Inflammatory macrophage (primary cell): ENCODE measurements at places on chromosomes 4 and X.

DNA sequence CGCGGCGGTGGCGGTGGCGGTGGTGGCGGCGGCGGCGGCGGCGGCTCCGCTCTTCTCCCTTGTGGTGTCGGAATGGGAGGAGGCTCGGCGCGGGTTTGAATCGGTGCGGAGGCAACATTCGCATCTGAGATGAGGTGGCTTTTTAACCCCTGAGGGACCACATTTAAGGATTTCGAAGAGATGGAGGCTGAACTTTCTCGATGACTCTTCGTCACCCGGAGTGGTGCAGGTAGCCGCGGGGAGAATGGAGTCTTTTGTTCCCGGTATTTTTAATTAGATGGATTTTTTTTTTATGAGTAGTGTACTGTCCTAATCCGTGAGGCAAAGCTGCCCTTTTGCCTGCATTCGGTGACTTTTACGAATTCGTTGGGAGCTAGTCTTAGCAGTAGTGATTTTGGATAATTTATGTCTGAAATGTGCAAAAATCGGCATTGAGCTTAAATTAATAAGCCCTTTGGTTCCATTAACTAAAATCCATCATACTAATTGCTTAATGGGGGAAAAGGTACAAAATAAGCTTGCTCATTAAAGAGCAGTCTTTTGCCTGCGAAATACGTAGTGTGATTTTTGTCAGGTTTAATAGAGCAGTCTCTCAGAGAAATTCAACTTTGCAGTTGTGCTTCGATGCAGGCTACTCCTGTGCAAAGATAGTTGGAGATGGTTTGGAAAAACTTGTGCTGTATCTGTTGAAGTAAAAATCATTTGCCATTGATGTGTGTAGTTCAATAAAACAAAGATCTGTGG, 206.2 kb downstream of the TENM3 start:
- DNase-seq: no peak

GRCh38 chr4:172819353-172819752, 349.3 kb upstream of the GALNT7 start:
- no peak for DNase-seq

DNA sequence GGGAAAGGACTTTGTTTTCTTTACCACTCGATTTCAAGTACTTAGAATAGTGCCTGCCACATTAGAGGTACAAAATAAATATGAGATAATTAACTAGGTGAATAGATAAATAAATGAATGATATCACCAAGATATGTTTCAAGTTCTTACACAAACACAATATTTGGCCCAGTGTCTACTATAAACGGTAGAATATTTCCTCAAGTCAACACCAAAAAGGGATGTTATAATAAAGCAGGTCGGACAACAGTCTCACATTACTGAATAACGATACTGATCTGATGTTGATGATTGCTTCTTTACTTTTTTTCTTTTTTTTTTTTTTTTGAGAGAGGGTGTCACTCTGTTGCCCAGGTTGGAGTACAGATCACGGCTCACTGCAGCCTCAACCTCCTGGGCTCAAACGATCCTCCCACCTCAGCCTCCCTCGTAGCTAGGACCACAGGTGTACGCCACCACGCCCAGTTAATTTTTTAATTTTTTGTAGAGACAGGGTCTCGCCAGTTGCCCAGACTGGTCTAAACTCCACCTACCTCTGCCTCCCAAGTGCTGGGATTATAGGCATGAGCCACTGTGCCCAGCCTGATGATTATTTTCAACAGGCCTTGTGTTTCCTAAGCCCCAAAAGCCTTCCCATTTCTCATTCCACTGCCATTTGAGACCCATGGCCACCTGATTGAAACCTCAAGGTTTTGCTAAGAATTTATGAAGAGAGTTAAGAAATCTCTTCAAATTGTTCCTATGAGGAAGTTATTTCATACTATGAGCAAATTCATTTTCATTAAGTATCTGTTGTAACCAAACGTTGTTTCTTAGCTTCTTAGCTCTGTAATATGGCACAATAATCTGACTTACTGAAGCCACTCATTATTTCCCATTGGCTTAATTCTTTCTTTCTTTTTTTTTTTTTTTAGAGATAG, 2.3 kb downstream of the MANBA start:
- peak; percentile 93 for DNase-seq

GRCh38 chrX:24838629-24839028, 144.9 kb downstream of the POLA1 start:
- peak; percentile 15 for DNase-seq
